ENCODE measurements at places on chromosomes 2 and 18.
A peak's percentile ranks its signal among the peaks of the same experiment; 100 is the strongest.

DNA sequence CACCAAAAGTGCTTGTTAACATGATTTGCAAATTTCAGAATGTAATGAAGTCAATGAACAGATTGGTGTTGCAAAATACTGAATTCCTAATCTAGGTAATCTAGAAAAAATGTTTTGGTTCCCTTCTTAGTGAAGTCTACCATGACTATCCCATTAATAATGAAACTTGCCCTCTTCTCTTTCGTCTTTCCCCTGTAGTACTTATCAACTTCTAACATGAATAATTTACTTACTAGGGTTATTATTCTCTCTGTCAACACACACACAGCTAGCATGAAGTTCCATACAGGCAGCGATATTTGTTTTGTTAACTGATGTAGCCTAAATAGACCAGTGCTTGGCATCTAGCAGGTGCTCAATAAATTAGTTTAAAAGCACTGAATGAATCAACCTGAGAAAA lies 160.2 kb downstream of the NCK2 start:
- no peak for DNase-seq

GRCh38 chr18:685438-685837 lies 27.0 kb downstream of the ENOSF1 start:
- no peak for DNase-seq

GRCh38 chr2:170707821-170708795 lies 7.0 kb upstream of the SP5 start:
- DNase-seq, result peak; percentile 28

DNA sequence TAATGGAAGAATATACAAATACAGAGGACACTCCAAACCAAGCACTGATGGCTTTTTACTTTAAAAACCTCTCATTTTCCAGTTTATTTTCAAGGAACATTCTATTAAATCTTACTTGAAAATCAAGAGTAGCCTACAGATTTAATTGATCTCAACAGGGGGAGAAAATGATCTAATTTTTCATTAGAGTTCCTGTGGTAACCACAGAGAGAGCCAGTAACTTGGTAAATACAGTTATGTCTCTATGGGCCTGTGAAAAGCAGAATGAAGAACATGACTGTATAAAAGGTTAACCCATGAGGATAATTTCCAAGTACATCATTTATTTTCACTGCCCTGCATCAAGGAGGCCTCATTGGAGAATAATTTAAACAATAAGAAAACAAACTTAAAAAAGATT lies 39.8 kb upstream of the ITPRID2 start:
- no peak for DNase-seq

GRCh38 chr2:196260546-196260945 lies 89.2 kb upstream of the STK17B start:
- no peak for DNase-seq

- no peak for DNase-seq
These were observed 87.1 kb upstream of the DNAJC10 start for GRCh38 chr2:182628916-182629315.

- no peak for DNase-seq
These were observed 51.4 kb downstream of the DCDC2C start for GRCh38 chr2:3754795-3755194.

GRCh38 chr2:223894968-223895367 lies 50.2 kb downstream of the WDFY1 start:
- no peak for DNase-seq
